ENCODE measurements at places on chromosomes 5 and 9. TPM values are rescaled to one million over a fixed set of nuclear protein-coding genes. Genes with fewer than 3 reads are reported as not detected.
A peak's percentile ranks its signal among the peaks of the same experiment; 100 is the strongest.

PCDHA7 gene
- not detected for total RNA-seq

NEK6 gene
- total RNA-seq: 43.7 TPM

FCN1 gene
- total RNA-seq: not detected

DNA sequence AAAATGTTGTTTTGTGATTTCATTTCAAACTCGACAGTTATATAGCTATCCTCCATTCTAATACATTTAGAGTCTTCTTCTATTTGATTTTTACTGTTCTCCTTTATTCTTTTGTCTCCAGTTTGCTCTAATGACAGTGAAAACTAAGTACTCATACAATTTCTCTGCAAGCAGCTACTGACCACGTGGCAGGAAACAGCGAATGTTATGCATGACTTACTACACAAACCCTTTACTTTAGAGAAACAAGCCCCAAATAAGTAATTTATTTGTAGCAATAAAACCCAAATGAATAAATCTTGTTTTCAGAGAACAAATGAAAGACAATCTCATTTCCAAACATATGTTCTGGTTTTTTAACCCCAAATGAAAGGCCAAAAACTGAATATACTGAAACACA, 41.9 kb downstream of the CDH6 start:
- DNase-seq: no peak

DNA sequence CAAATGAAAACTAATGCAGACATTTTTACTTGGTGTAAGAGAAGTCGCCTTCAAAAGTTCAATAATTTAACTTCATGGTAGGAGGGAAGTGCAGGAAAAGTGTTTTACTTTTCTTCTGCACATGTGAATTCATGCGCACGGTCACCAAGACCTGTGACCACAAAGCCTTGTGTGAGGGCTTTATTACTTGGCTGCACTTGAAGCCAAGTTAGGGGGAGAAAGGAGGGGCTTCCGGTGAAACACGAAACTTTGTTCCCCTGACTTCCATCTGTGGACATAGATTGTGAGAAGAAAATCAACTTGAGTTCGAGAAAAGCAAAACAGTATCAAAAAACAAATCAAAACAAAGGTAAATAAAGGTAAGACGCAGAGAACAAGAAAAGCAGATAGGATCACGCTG, 239.9 kb downstream of the ROR2 start:
- no peak for DNase-seq

DNA sequence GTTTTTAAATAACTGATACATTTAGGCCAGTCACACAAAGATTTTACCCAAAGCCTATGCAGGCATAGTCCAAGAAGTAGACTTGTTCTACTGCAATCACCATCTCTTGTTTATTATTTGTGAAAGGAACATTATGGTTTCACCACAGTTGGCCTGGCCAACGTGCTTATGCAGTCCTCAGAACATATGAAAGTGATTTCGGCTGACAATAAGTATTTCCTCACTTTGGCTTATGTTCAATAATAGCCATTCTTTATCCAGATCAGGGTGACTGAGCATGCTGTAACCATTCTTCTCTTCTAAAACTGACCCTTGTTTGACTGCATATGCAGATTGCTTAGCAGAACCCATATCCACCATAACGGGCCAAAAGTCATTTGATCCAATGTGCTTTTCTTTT, 76.6 kb upstream of the CCDC152 start:
- peak; percentile 27 for DNase-seq

- no peak for DNase-seq
Observed at GRCh38 chr9:106982636-106983035, 119.7 kb downstream of the ZNF462 start.

DNA sequence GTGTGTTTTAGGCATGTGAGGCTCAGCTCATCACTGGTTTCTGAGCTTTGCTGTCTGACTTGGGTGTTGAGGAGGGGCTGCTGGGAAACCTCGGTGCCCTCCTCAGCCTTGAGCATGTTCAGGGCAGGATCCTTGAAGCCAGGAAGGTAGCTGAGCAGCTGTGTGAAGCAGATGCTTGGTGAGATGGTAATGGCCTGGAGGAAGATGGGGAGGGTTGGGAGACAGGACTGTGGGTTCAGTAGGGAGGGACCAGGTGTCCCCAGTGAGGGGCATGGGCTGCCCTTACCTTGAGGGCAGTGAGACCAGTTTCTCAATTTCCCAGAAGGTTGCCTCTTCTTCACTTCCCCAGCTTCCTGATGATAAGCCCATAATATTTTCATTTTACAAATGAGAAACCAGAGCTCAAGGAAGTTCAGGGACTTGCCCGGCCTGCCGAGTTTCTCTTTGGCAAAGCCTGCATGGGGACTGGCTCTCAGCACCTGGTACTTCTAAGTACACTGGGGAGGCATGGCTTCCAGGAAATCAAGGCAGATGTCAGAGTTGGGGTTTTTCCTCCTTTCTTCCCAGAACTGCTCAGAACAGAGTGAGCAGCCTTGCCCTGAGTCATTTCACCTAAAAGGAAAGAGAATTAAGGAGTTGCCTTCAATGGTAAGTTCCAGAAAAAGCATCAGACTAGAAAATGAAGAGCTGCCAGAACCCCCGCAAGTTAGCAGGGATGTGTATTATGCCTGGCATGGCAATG, 225.7 kb downstream of the MAST4 start:
- DNase-seq: no peak

DNA sequence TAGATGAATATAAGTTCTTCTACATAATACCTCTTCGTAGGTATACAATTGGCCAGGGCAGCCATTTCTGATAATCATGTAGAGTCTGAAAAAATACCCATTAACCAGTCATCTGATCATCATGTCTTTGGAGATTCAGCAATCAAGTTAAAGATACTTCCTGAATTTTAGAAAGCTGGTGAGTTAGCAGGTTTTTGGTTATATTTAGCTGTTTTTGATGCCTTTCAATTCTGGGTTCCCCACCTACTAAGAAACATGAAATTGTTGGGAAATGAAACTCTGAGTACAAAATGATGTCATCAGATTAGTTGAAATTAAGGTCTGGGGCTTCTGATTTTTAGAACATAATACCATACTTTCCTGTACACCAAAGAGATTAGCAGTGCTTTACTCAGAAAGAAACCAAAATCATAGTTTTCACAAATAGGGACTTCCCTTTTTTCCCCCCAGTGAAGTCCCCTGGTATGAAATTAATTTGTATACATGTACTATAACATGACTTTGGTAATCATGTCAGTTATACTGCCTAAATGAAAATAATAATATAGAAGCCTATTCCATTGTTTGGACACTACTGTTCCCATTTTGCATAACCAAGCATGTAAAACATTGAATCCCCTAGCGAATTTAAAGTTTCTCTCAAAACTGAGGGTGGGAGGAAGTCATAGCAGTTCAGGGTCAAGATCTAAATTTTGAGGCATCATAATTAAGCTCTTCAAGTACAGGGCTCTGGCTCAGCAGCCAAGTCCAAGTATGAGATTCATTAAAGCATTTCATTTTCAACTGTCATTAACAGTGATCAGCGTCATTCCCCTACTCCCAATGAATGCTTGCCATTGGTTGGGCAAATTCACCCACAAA, 17.9 kb downstream of the PRLR start:
- DNase-seq: no peak

Data from GM23248 (cell line).